ENCODE measurements at places on chromosomes 11 and 22. TPM values are rescaled to one million over a fixed set of nuclear protein-coding genes. Genes with fewer than 3 reads are reported as not detected.

- H3K27ac ChIP-seq = no peak overlapping the region
- no peaks in the 10 kb centered on the region for H3K4me1 ChIP-seq
- H3K4me3 ChIP-seq = no peak overlapping the region
- no peak for DNase-seq
Observed at GRCh38 chr11:109894242-109894641, 198.9 kb upstream of the ZC3H12C start.

GRCh38 chr11:86726118-86726753 lies 53.8 kb upstream of the ME3 start:
- H3K4me1 ChIP-seq = no peaks in the 10 kb centered on the region
- H3K27ac ChIP-seq = no peak overlapping the region
- H3K27me3 ChIP-seq = no peaks in the 10 kb centered on the region
- no peak for DNase-seq

ROBO4 gene
- 21.6 TPM for total RNA-seq

- peak overlapping the region; percentile 55 for H3K4me3 ChIP-seq
- H3K27me3 ChIP-seq = no peaks in the 10 kb centered on the region
- H3K4me1 ChIP-seq = peaks cover 20% of the 10 kb centered on the region
- H3K27ac ChIP-seq = no peak overlapping the region
- DNase-seq = no peak
Observed at GRCh38 chr22:43110927-43111623, 525 bp downstream of the BIK start.

AP1B1 gene
- total RNA-seq = 31.4 TPM

Measured in right atrium auricular region (tissue), 2 donors.